ENCODE measurements at places on chromosomes 1 and 21.

GRCh38 chr1:232183266-232183800, 446.6 kb downstream of the SIPA1L2 start:
- DNase-seq = no peak

- no peak for DNase-seq
These were observed 73.3 kb upstream of the C1orf115 start for GRCh38 chr1:220616836-220617235.

GRCh38 chr21:29477347-29477746, 178.6 kb downstream of the BACH1 start:
- DNase-seq = no peak

DNA sequence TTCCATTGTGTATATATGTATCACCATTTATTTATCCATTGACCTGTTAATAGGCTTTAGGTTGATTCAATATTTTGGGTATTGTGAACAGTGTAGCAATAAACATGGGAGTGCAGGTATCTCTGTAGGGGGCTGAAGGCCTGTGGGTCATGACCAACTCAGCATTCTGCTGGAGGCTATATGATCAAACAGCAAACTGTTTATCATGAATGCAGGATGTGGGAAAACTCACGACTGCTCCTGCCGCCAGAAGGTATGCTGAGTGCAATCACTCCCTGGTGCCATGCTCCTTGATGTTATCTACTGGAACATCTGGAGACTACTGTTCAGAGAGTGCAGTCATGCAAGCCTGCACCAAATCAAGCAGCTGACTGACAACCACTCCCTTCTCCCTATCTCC, 275.2 kb downstream of the COL11A1 start:
- DNase-seq = no peak

GRCh38 chr1:178066296-178066907, 27.5 kb upstream of the RASAL2 start:
- DNase-seq = no peak

DNA sequence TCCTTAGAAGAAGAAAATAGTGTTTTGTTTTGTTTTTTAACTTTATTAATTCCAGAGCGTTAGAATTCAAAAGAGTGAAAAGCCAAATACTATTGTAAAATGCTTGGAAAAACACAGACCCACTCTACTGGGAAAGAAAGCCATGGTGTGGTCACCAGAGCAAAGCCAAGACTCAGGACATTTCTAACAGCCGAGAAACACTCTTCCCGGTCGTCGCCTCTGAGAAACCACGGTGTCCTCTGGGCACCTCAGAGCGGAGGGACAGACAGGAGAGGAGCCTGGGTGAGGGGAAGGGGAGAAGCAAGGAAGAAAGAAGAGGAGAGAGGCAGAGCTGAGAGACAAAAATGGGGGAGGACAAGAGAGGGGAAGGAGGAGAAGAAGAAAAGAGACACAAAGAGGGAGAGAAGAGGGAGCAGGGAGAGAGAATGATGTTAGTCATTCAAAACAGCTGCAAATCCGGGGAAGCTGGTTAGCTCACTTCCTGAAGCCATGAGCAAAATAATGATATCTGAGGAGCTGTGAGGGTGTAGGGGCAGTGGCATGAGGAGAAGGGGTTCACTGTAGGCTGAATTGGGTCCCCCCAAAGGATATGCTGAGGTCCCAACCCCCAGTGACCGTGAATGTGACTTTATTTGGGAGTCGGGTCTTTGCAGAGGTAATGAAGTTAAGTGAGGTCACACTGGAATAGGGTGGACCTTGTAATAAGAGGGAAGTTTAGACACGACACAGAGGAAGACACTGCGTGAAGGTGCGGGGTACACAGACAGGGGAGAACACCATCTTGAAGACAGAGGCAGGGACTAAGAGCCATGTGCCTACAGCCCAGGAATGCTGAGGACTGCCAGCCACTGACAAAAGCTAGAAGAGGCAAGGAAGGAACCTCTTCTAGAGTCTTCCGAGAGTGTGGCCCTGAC, 58.2 kb upstream of the DMRTB1 start:
- no peak for DNase-seq

- no peak for DNase-seq
These were observed 59.8 kb downstream of the ITGB3BP start for GRCh38 chr1:63463248-63463647.

GRCh38 chr1:221709854-221710253, 32.0 kb downstream of the DUSP10 start:
- no peak for DNase-seq

DNA sequence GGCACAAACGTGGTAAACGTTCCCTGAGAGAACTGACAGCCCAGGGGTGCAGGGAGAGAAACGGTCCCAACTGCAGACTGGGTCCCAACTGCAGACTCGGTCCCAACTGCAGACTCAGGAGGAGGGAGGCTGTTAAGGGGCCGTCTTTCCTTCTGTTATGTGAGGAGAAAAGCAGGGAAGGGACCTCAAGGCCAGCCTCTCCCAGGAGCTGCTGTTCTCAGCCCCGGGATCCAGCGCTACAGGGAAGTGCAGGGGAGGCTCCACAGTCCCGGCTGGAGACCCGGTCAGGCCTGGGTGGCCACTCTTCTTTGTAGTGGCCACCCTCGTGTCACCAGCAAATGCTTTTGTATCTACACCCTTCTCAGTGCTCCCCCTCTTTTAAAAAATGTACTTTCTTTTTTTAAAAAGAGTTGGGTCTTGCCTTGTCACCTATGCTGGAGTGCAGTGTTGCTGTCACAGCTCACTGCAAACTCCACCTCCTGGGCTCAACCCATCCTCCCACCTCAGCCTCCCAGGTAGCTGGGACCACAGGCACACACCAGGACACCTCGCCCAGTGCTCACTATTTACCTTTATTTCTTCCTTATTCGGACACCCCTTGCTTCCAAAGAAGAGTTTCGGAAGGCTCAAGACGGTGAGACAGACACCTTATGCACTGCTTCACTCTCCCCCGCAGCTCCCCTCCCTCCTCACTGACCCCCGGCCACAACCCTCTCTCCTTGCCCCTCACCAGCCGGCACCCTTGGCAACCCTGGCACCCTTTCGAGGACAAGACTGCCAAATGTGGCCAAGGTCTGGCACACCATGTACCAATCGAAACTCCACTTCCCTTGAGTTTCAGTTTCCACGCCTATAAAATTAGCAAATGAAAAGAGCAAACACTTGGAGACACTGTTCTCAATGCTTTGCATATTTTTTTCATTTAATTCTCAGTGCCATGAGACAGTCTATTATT, 21.8 kb downstream of the CAPN2 start:
- DNase-seq = no peak

DNA sequence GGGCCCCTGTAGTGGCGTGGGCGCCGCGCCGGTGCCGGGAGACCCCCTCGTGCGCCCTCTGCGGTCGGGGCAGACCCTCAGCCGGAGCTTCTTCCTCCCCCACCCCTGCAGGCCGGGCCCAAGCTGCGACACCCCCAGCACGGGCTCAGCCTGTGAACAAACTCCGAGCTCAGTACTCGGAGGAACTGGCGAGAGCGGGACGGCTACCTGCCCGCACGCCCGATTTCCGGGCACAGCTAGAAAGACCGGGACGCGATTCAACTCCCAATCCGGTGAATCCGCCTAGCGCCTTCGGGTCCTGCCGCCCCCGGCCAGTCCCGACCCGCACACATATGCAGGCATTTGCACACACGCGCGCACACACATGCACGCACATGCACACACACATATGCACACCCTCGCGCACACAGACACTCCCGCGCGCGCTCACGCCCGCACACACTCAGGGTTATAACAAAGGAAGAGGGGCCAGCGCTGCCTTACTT, 580 bp upstream of the BLACAT1 start:
- no peak for DNase-seq

DNA sequence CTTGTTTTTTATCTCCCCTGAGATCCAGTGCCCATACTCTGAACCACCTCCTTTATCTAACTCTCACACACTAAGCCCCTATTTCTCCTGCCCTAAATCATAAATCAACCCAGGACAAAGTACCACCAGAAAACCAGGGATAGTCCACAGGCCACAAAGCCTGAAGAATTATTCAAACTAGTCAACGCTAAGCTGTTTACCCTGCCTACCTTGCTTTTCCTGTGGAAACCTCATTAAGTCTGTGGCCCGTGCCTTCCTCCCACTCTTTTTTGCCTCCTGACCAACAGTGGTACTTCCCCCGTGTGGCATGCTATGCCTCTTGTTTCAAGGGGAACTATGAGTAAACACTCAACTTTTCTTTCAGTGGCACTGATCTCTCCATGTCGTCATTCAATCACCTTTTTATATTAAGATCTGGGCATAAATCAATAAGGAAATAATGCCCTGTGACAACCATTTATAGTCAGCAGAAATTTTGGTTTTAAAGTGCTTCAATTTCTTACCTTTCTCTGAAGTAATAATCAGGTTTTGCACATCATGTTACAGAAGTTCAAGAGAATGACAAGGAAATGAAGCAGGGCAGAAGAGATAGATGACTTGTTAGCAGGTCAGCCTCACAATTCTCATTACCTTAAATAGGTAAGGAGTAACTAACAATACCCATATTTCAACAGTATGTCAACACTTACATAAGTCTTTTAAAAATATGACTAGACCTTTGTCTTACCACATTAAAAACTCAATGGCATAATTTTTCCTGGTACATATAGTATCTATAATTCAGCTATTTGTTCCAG, 32.1 kb downstream of the EYA3 start:
- DNase-seq = peak; percentile 78

DNA sequence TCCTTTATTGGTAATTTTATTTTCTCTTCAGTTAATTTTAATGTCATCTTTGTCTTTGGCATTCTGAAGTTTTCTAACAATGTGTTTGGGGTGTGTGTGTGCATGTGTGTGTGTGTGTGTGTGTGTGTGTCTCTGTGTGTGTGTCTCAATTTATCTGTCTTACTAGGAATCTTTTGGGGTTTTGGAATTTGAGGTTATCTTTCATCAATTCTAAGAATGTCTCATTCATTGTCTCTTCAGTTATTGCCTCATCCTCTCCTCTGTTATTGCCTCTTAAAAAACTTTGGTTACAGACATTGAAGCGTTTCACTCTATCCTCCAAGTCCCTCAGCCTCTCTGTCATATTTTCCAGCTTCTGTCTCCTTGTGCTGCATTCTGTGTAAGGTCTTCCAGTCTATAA, 18.1 kb upstream of the SAMD13 start:
- no peak for DNase-seq

DNA sequence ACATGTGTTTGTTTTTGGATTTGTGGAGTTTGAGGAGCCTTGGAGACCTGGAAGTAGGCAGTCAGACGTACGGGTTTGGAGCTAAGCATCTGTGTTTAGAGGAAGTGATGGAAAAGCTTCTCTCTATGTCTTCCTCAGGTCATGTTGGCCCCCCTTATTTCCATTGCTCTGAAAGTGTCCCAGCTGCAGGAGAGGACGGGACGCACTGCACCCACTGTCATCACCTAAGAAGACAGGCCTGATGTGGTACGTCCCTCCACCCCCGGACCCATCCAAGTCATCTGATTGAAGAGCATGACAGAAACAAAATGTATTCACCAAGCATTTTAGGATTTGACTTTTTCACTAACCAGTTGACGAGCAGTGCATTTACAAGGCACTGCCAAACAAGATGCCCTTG, 66.2 kb downstream of the PGM1 start:
- DNase-seq = no peak

DNA sequence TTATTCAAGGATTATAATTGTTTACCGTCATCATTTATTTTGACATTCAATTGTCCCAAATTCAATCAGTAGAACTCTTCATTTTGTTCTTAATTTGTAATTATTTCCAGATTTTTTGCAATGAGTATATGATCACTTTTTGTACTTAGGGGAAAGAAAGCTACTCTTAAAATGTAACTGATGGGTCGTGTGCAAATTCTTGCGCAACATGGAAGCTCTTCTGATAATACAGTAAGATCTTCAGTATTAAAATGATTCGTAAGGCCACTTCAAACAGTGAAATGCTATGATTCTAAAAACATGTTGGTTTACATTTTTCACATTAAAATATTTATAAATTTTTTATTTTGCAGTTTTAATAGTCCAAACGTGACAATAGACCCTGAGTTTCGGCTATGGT, 63.4 kb downstream of the LBR start:
- no peak for DNase-seq

GRCh38 chr1:101153692-101154091, 83.1 kb upstream of the S1PR1 start:
- DNase-seq = no peak

- no peak for DNase-seq
These were observed 5.0 kb downstream of the CTBS start for GRCh38 chr1:84569216-84569615.

GRCh38 chr1:47323599-47324031, 9.7 kb upstream of the STIL start:
- DNase-seq = no peak

DNA sequence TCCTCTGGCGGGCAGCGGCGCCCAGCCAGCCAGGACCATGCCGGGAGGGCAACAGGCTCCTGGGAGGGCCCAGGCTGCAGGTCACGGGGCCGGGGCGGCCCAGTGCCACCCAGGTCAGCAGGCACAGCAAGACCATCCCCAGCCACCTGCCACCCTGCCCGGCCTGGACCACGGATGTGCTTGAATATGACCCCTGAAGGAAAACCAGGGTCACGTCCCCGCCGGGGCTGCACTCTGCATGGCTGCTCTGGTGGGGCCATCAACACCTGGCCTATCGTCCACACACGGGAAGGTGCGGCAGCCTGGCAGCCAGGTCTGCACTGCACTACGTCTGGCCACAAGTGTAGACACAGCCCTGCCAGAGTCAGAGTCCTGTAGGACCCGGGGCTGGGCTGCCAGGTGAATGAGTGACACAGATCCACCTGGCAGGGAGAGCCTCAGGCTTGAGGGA, 6.9 kb downstream of the WNT9A start:
- DNase-seq = no peak

DNA sequence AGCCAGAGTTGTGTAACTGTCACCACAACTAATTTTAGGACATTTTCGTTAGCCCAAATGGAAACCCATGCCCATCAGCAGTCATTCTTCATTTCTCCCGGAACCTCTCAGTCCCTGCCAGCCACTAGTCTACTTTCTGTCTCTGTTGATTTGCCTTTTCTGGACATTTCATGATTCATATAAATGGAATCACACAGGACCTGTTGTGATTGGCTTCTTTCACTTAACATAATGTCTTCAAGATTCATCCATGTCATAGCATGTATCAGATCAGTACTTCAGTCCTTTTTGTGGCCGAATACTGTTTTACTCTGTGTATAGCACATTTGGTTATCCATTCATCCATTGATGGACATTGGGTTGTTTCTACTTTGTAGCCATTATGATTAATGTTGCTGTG, 7.1 kb downstream of the SLC66A1 start:
- no peak for DNase-seq

DNA sequence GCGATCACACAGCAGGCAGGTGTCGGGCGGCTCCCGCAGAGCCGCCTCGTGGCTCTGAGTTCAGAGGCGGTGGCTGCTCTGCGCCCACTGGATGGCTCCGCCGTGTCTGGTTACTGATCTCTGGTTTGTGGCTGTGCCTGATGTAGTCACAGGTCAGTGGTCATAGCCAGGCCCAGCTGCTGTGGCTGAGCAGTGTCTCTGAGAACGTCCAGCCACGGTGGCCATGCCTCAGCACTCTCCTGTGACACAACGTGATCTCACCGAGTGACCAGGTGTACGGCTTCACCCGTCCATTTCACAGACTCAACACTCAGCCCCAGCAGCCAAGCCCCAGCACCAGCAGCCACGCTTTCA, 61.2 kb downstream of the KCNN3 start:
- no peak for DNase-seq

Data from stimulated activated CD4-positive, alpha-beta T cell treated with anti-CD3 and anti-CD28 coated beads, Interleukin-1b, Interleukin-23, amount 100 ng/mL, for 48 hours (primary cell).